ENCODE measurements at places on chromosomes 3 and 15. TPM values are rescaled to one million over a fixed set of nuclear protein-coding genes. Genes with fewer than 3 reads are reported as not detected.

MCF2L2 gene
- total RNA-seq, result 0.15 TPM

NANOGP8 gene
- total RNA-seq, result 0.20 TPM

GALNT15 gene
- total RNA-seq, result 5.3 TPM

NEK11 gene
- total RNA-seq, result 1.1 TPM

TNFAIP8L3 gene
- total RNA-seq, result 44.4 TPM

GOLGA6B gene
- not detected for total RNA-seq

ZDHHC23 gene
- 3.3 TPM for total RNA-seq

SENP8 gene
- 1.3 TPM for total RNA-seq

GPR27 gene
- not detected for total RNA-seq

CAMK1 gene
- 51.8 TPM for total RNA-seq

RTP1 gene
- not detected for total RNA-seq

MGA gene
- total RNA-seq, result 13.0 TPM

SERINC4 gene
- 0.05 TPM for total RNA-seq

PPARG gene
- 20.1 TPM for total RNA-seq

DNAJC19 gene
- 28.5 TPM for total RNA-seq

CELSR3 gene
- total RNA-seq, result 0.39 TPM

ALPK3 gene
- 30.7 TPM for total RNA-seq

MESP1 gene
- 1.1 TPM for total RNA-seq

GOLGA8S gene
- total RNA-seq, result 0.07 TPM

LEKR1 gene
- not detected for total RNA-seq

AMIGO3 gene
- not detected for total RNA-seq

SGO1 gene
- total RNA-seq, result 11.8 TPM

LINGO1 gene
- under 0.01 TPM for total RNA-seq

IQCF2 gene
- total RNA-seq, result not detected

KLHL24 gene
- 32.7 TPM for total RNA-seq

TM4SF1 gene
- total RNA-seq, result 612 TPM

HRG gene
- total RNA-seq, result not detected

GNB5 gene
- total RNA-seq, result 37.2 TPM

SAMD7 gene
- total RNA-seq, result not detected

FGF12 gene
- total RNA-seq, result 7.3 TPM

DZIP1L gene
- total RNA-seq, result 4.9 TPM

ZPLD1 gene
- not detected for total RNA-seq

OXTR gene
- total RNA-seq, result under 0.01 TPM

WDR49 gene
- total RNA-seq, result not detected
